Body of pancreas (tissue), 4 donors: ENCODE measurements at places on chromosomes 11 and 22. TPM values are rescaled to one million over a fixed set of nuclear protein-coding genes. Genes with fewer than 3 reads are reported as not detected.

GRCh38 chr22:25159028-25159427 lies 40.6 kb upstream of the CRYBB3 start:
- H3K4me3 ChIP-seq: no peak overlapping the region
- H3K4me1 ChIP-seq: peaks cover 11% of the 10 kb centered on the region
- no peaks in the 10 kb centered on the region for H3K36me3 ChIP-seq
- no peak overlapping the region for H3K27ac ChIP-seq
- H3K27me3 ChIP-seq: no peaks in the 10 kb centered on the region

GRCh38 chr11:61482513-61482912 lies 26.0 kb upstream of the LRRC10B start:
- H3K4me1 ChIP-seq: no peaks in the 10 kb centered on the region
- DNase-seq: peak; percentile 31
- H3K4me3 ChIP-seq: no peak overlapping the region
- H3K27ac ChIP-seq: no peak overlapping the region
- no peaks in the 10 kb centered on the region for H3K36me3 ChIP-seq
- H3K27me3 ChIP-seq: no peaks in the 10 kb centered on the region

GRCh38 chr11:47147681-47148080 lies 29.0 kb downstream of the ARFGAP2 start:
- H3K4me3 ChIP-seq: no peak overlapping the region
- H3K27me3 ChIP-seq: no peaks in the 10 kb centered on the region
- H3K4me1 ChIP-seq: peaks cover 36% of the 10 kb centered on the region
- H3K27ac ChIP-seq: peak overlapping the region; percentile 79
- no peaks in the 10 kb centered on the region for H3K36me3 ChIP-seq

- no peak for DNase-seq
- no peak overlapping the region for H3K27ac ChIP-seq
- no peak overlapping the region for H3K4me3 ChIP-seq
- no peaks in the 10 kb centered on the region for H3K4me1 ChIP-seq
- H3K27me3 ChIP-seq: no peaks in the 10 kb centered on the region
Observed at GRCh38 chr11:105466582-105467228, 143.2 kb upstream of the GRIA4 start.

- H3K4me3 ChIP-seq: no peak overlapping the region
- H3K27ac ChIP-seq: no peak overlapping the region
- DNase-seq: no peak
Observed at GRCh38 chr11:77418155-77418970, 55.5 kb downstream of the PAK1 start.

- H3K4me1 ChIP-seq: no peaks in the 10 kb centered on the region
- no peak overlapping the region for H3K4me3 ChIP-seq
- no peaks in the 10 kb centered on the region for H3K27me3 ChIP-seq
- no peaks in the 10 kb centered on the region for H3K36me3 ChIP-seq
Observed at GRCh38 chr11:20840341-20840740, 171.0 kb downstream of the NELL1 start.

DNA sequence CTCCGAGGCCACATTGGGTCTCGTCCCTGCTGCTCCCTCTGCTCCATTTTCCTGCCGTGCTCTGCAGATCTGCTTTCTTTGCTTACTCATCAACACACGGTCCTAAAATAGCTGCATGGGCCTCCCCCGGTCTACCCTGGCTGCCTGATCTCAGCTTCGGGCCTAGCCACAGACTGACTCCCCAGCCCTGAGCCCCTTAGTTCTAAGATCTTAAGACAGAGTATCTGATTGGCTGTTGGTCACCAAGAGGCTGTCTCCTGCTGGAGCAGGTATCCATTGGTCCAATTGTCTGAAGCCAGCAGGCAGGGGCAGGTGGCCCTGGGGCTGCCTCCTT lies 53.7 kb upstream of the NECTIN1 start:
- H3K36me3 ChIP-seq: no peaks in the 10 kb centered on the region
- no peak overlapping the region for H3K27ac ChIP-seq
- no peak overlapping the region for H3K4me3 ChIP-seq
- DNase-seq: no peak
- no peaks in the 10 kb centered on the region for H3K4me1 ChIP-seq
- H3K27me3 ChIP-seq: no peaks in the 10 kb centered on the region

- DNase-seq: no peak
- peaks cover 23% of the 10 kb centered on the region for H3K4me1 ChIP-seq
- no peaks in the 10 kb centered on the region for H3K36me3 ChIP-seq
- no peak overlapping the region for H3K4me3 ChIP-seq
- H3K27me3 ChIP-seq: no peaks in the 10 kb centered on the region
Observed at GRCh38 chr11:35043936-35044335, 95.0 kb upstream of the CD44 start.

DNA sequence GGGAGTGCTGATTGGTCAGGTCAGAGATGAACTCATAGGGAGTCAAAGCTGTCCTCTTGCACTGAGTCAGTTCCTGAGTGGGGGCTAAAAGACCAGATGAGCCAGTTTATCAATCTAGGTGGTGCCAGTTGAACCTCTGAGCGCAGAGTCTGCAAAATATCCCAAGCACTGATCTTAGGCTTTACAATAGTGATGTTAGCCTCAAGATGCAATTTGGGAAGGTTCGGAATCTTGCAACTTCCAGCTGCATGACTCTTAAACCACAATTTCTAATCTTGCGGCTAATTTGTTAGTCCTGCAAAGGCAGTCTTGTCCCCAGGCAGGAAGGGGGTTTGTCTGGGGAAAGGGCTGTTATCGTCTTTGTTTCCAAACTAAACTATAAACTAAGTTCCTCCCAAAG lies 92.3 kb upstream of the PARVA start:
- no peaks in the 10 kb centered on the region for H3K27me3 ChIP-seq
- H3K36me3 ChIP-seq: no peaks in the 10 kb centered on the region
- H3K27ac ChIP-seq: no peak overlapping the region
- peaks cover 3% of the 10 kb centered on the region for H3K4me1 ChIP-seq

DNA sequence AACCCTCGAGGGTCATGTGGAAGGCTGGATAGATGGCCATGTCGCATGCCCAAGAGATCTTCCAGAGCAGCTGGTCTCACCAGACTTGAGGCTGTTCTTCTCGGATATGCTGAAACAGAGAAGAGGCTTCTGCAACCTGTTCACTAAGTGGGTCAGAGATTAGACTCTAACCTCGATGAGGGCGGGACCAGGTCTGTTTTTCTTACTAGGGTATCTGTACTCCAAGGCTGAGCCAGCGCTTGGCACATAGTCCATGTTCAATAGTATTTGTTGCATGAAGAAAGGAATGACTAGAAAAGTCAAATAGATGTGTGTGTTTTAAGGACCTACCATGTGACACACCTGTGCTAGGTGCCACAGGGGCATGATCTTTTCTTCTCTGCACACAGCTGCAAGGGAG lies 43.6 kb downstream of the ABTB2 start:
- no peak overlapping the region for H3K27ac ChIP-seq
- H3K4me1 ChIP-seq: peaks cover 17% of the 10 kb centered on the region
- no peak for DNase-seq
- H3K27me3 ChIP-seq: no peaks in the 10 kb centered on the region

DNA sequence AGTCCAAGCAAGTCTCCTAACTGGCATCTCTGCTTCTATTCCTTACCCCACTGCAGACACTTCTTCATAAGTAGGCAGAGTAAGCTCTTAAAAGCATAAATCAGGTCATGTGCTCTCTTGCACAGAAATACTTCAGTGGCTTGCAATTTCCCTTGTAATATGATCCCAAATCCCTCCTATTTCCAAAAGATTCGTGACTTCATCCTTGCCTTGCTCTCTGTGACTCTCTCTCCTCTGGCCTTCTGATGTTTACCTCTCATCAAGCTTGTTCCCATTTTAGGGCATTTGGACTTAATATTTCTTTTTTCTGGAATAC lies 37.4 kb upstream of the NCR3LG1 start:
- no peak overlapping the region for H3K27ac ChIP-seq
- H3K4me3 ChIP-seq: no peak overlapping the region
- no peaks in the 10 kb centered on the region for H3K4me1 ChIP-seq
- DNase-seq: no peak
- no peaks in the 10 kb centered on the region for H3K27me3 ChIP-seq

- H3K27ac ChIP-seq: no peak overlapping the region
- H3K36me3 ChIP-seq: no peaks in the 10 kb centered on the region
- no peak overlapping the region for H3K4me3 ChIP-seq
- peaks cover 28% of the 10 kb centered on the region for H3K4me1 ChIP-seq
- H3K27me3 ChIP-seq: no peaks in the 10 kb centered on the region
- DNase-seq: no peak
Observed at GRCh38 chr11:6229911-6230310, 4.5 kb downstream of the FHIP1B start.

The KRTAP5-5 gene
- total RNA-seq: not detected

The RAD9A gene
- total RNA-seq: 49.4 TPM

The GAB4 gene
- total RNA-seq: not detected
